ENCODE measurements at places on chromosomes 5 and 9.

DNA sequence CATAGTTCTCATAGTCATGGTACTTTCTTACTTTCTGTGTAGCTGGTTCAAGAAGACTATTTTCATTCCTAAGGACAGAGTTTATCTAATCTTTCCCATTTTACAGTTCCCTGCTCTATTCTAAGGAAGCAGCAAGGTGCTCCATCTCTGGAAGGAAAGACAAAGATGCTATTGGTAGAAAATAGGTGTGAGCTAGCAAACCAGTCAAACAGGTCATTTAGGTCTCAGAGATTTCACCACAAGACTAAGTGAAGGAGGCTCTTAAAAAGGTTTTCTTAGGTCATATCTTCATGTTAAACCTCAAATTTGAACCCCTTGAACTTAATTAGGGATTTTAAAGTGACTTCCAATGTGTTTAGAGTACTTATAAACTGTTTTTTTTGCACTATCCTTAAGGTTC, 62.6 kb downstream of the ADAMTSL1 start:
- no peak for DNase-seq

DNA sequence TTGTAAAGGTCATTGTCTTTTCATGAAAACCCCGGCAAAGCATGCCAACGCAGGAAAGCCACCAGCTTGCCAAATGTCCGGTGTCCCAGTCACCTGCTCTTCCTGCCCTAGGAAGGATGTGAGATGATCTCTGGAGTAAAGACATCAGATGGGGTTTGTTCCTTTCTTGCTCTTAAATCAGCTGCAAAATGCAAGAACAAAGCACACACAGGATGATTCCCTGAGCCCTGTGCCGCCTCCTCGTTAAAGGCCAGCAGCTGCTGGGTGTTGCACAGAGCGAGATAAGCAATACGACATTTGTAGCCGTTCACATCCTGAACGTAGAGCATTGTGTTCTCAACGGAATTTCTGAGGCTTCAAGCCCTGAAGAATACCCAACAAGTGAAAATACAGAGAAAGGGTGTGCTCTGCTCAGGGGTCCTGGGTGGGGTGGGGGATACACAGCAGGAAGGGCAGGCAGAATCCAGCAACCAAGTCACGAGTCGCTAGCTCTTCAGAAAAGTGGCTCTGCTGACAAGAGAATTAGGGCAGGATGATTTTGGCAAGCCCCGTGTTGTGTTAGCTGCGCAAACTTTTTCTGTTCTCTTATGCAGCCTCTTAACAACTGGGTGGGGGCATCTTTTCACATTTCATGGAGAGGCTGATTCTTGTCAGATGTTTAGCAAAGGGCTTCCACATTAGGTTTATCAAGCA, 229.2 kb upstream of the MAP3K1 start:
- no peak for DNase-seq

DNA sequence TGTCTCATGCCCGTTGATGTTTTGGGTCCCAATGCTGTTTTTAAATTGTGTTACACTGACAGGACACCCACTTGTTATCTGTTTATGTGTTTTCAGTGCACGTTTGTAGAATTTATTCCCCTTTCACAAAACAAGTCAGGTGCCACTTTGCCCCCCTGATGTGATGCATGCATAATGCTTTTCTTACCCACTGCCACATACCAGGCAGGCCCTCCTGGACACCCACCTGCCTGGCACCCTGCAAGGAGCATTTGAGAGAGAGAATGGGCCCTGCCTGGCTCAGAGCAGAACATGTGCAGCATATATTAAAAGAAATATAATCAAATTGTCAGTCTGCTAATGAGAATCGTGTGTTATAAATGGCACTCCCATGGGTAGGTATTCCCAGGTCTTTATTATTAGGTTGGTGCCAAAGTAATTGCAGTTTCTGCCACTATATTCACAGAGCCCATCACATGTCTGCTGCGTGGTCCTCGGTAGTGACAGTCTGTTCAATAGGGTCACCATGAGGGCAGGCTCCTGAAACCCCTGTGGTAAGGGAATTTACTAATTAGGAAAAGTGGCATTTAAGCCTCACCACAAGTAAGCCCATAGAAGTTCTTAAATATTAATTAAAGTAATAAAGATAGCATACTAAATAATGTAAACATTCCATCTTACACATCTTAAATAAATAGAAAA, 52.2 kb upstream of the CKMT2 start:
- no peak for DNase-seq

DNA sequence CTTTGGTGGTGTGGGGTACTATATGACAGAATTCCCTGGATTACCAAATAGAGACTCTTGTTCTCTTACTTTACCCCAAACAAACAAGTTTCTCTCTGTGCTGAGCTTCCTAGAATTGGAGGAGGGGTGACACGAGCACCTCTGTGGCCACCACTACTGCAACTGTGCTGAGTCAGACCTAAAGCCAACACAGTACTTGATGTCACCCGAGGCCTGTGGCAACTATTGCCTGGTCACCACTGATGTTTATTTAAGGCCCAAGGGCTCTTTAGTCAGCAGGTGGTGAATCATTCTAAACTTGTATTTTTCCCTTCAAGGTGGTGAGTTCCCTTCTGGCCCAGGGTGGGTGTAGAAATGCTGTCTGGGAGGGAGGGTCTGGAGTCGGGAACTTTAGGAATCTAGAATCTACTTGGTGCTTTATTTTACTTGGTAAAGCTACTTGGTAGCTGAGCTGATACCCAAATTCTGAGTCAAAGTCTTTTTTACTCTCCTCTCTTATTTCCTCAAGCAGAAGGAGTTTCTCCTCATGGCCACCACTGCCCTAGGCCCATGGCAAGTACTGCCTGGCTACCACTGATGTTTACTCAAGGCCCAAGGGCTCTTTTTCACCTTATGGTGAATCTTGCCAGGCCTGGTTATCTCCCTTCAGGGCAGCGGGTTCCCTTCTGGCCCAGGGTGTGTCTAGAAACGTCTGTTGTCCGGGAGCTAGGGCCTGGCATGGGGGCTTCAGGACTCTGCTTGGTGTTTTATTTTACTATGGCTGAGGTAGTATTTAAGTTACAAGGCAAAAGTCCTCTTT, 9.8 kb downstream of the LURAP1L start:
- no peak for DNase-seq

DNA sequence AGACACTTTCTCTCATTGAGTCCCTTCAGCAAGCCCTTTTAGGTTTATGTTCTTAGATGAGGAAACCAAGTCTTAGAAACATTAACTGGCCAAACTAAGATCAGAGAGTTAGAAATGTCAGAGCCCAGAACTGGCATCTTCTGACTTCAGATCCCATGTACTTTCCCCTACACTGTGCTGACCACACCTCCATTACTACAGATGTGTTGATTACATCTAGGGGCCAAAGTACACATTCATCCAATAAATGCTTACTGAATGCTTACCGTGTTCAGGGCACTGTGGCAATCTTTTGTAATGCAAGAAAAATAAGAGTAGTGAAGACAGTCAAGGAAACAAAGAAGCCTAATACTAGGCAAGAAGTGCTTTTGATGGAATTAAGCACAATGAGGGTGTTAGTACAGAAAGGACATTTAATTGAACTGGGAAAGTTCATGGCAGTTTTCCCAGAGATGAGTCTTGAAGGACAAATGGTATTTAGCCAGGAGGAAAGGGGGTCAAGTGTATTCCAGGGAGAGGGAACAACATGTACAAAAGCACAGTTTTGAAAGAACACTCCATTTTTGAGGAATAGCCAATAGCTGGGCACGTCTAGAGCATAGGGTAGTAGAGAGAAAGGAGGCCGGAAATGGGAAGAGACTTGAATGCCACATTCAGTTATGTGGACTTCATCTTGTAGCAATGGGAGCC, 89.7 kb upstream of the CDKN2B start:
- DNase-seq, result no peak

- DNase-seq, result no peak
These were observed 47.1 kb downstream of the DMAC1 start for GRCh38 chr9:7752481-7752880.

- DNase-seq, result no peak
These were observed 35.5 kb downstream of the EFNA5 start for GRCh38 chr5:107634981-107635848.

DNA sequence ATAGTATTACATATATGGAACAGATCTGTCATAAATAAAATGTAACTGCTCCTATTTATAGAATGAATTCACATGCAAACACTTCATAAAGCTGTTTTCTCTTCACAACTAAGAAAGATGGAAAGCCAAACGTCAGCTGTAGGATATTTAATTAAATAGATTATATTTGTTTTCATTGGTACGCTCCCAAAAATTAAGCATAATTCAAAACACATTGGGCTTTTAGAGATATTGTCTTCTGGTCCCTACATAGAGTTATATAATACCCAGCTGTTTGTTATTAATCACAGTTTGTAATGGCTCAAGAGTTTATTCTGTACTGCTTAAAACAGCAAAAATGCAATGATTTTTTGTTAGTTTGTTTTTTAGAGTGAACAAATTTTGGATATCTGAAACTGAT, 61.2 kb downstream of the MRPS30 start:
- no peak for DNase-seq

- no peak for DNase-seq
These were observed 163.2 kb upstream of the ADAMTS16 start for GRCh38 chr5:4976902-4977301.

GRCh38 chr9:110136802-110137201, 71.2 kb downstream of the C9orf152 start:
- no peak for DNase-seq

DNA sequence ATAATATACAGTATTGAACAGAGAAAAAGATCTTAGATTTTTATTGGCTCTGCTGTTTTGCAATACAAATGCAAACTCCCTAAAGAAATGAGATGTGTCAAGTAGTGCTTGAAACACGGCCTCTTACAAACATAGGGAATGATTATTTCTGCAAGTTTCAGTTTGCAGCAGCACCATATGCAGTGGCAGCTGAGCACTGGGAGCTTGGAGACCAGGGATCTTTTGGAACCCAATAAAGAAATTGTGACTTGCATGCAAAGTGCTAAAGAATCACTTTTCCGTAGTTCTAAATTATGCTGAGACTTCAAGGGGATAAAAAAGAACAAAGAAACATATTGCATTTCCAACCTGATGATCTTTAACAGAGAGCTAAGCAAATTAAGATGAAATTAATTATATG, 674.6 kb upstream of the ZNF608 start:
- DNase-seq, result no peak

- DNase-seq, result no peak
These were observed 43.8 kb upstream of the FCN1 start for GRCh38 chr9:134961331-134962064.

DNA sequence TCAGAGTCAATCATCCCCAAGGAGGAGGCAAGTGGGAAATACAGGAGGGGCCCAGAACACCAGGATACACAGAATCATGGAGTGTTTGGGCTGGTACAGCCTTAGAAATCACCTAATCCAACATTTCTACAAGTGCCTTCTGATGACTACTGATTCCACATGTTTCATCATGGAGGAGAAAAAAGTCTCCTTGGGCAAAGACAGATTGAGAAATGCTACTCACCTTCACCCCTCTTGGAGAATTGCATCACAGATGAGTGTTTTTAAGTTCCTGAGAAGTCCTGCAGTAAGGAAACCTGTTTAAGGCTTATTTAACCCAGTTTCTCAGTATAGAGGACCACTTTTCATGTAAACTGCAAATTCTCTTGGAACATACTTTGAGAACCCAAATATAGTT, 2.2 kb upstream of the SLIT3 start:
- DNase-seq, result no peak

- DNase-seq, result peak; percentile 43
These were observed 19.3 kb downstream of the ORM2 start for GRCh38 chr9:114348906-114349482.

- DNase-seq, result no peak
These were observed 87.5 kb upstream of the EQTN start for GRCh38 chr9:27384262-27385014.

- DNase-seq, result no peak
These were observed 577.5 kb upstream of the WWC1 start for GRCh38 chr5:167713896-167714295.

GRCh38 chr5:6820851-6821479, 107.7 kb downstream of the TENT4A start:
- DNase-seq, result no peak
